ENCODE measurements at places on chromosomes 7 and 10. TPM values are rescaled to one million over a fixed set of nuclear protein-coding genes. Genes with fewer than 3 reads are reported as not detected.

DNA sequence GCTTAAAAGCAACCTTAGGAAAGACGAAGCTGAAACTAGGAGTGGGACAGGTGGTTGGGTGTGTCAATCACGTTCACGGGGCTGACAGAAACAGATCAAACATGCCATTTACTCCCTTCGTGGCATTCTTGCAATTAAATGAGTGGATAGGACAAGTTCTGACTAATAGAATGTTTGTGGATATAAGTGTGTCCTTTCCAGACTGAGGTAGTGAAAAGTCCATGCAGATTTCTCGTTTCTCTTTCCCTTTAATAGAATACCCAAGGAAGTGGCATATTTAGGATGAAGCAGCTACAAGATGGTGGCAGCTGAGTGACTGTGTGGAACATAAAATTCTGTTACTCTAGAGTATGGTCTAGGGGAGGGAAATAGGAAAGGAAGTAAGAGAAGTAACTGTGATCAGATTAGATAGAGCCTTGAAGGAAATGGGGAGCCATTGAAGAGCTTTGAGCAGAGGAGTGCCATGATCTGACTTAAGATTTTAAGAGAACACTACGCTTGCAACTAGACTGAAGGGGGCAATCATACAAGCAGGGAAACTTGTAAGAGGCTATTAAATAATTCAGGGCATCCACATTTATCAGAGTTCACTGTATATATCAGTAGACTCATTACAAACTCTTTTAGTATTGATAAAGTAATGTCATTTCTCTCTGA lies 46.3 kb upstream of the HYAL4 start:
- DNase-seq = no peak

GRCh38 chr7:6831018-6831725 lies 5.1 kb upstream of the CCZ1B start:
- no peak for DNase-seq

GRCh38 chr10:78349911-78350663 lies 316.4 kb downstream of the RPS24 start:
- DNase-seq = no peak

The ATRNL1 gene
- 22.5 TPM for polyA plus RNA-seq

The AKR1C8 gene
- polyA plus RNA-seq = 0.20 TPM

The STOX1 gene
- 14.7 TPM for polyA plus RNA-seq

The FAM25C gene
- not detected for polyA plus RNA-seq

- DNase-seq = no peak
Measured at GRCh38 chr7:27064159-27064558, 31.6 kb downstream of the HOXA1 start.

The NUTM2E gene
- polyA plus RNA-seq = not detected

DNA sequence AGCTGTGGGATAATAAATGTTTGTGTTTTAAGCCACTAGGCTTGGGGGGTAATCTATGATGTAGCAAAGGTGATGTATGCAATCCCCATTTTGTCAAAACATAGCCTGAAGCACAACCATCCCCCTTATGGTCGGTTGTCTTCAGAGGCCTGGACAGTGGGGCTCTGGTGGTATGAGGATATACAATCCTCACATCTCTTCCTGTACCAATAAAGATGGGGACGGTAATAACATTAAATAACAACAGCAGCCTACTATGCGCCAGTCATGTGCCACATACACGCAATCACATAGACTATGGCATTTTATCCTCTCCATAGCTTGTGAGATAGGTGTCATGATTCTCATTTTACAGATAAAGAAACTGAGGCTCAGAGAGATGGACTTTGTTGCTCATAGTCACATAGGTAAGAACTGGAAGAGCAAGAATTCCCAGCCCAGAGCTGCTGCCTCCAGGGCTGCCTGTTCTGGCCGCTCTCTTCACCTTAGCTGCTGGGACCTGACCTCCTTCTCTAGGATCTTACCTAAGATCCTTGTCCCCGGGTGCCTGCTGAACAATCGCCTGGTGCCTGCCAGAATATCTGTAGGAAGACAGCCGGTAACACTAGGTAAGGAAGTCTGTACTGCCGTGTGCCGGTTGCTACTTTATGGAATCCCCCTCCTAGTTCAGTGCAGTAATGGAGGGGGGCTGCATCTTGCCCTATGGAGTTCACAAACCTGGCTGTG lies 108.6 kb downstream of the ARHGAP22 start:
- DNase-seq = no peak

- no peak for DNase-seq
Measured at GRCh38 chr10:7942859-7943258, 111.6 kb upstream of the GATA3 start.

The DNAJC12 gene
- 11.3 TPM for polyA plus RNA-seq

DNA sequence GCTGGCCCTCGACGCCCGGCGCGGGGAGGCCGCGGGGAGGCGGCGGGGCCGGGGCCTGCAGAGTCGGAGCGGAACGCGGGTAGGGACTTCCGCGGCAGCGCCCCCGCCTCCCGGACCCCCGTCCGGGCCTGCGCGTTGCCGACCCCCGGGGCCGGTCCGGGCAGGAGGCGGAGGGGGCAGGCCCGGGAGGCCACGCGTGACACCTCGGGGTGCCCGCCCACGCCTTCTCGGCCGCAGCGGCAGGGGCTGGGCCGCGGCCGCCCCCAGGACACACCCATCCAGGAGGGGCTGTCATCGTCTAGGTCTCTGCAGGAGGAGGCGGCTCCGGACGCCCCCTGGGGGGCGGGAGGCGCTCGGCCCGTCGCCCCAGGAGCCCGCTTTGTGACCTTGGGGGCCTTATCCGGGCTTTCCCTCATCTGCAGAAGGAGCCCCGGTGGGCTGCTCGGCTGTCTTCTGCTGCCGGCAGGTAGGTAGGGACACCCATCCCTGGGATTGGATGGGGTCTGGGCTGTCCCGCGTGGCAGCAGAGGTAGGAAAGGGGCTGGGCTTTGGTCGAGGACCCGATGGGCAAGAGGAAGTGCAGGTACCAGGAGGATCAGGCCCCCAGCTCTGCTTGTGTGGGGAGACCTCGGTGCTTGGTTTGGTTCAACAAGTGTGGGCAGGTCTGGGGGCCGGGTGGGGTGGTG lies 569 bp downstream of the ZNF316 start:
- no peak for DNase-seq

- DNase-seq = no peak
Measured at GRCh38 chr7:137609500-137609899, 237.3 kb downstream of the DGKI start.

- no peak for DNase-seq
Measured at GRCh38 chr10:2476812-2477553, 590.4 kb upstream of the PFKP start.

DNA sequence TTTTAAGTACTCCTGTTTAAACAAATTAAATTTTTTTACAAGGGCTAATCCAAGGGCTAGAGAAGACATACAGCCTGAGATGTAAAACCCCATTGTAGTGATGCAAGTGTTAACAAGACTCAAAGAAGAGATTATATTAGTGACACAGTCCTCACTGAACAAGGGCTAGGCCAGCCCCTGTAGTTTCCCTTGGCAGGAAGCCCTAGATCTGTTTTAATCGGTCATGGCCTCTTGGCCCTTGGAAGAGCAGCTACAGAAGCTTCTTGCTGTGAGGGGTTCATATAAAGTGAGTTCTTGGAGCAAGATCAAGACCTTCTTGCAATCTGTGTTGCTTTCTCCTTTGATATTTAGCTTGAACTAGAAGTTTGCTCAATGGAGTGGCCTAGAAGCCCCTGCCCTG lies 1339.4 kb downstream of the XPNPEP1 start:
- no peak for DNase-seq

- DNase-seq = no peak
Measured at GRCh38 chr7:99469381-99470065, 3.2 kb upstream of the ZNF789 start.

The SFRP4 gene
- 87.3 TPM for polyA plus RNA-seq

The CCNJ gene
- polyA plus RNA-seq = 12.9 TPM

DNA sequence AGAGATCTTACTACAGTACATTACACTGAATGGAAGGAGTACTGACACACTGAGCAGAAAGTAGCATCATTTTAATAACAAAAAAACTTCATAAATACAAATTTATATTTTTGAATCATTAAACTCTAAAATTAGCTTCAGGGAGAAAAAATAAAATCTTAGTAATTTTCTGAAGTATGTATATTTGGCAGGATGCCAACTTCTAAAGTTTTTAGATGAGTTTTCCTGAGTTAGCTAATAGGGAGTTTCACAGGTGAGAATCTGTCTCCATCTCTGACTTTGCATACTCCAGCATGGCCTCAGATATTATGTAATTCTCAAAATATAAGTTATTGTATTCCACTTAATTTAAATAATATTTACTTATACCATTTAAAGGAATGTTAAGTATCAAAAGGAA lies 673.2 kb upstream of the PCDH15 start:
- no peak for DNase-seq

GRCh38 chr7:194252-195009 lies 2.1 kb downstream of the FAM20C start:
- no peak for DNase-seq

DNA sequence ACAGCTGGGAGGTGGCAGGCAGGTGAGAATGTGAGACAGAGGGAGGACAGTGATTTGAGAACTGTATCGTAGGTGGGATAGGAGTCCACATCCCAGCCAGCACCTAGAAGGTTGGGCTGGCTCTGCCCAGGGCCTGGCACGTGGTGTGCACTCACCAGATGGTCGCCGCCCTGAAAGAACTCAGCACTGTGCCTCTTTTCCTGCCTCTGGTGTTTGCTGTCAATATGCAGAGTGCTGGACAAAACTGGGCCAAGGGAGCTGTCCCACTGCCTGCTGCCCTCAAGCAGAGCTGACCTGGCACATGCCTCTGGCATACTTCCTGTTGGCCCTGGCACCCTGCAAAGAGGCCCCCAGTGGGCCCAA lies 36.8 kb downstream of the CHST3 start:
- DNase-seq = no peak

GRCh38 chr10:123428391-123428790 lies 237.8 kb upstream of the GPR26 start:
- no peak for DNase-seq

- no peak for DNase-seq
Measured at GRCh38 chr10:8596929-8597472, 542.5 kb downstream of the GATA3 start.

The TMEM184A gene
- 10.7 TPM for polyA plus RNA-seq

DNA sequence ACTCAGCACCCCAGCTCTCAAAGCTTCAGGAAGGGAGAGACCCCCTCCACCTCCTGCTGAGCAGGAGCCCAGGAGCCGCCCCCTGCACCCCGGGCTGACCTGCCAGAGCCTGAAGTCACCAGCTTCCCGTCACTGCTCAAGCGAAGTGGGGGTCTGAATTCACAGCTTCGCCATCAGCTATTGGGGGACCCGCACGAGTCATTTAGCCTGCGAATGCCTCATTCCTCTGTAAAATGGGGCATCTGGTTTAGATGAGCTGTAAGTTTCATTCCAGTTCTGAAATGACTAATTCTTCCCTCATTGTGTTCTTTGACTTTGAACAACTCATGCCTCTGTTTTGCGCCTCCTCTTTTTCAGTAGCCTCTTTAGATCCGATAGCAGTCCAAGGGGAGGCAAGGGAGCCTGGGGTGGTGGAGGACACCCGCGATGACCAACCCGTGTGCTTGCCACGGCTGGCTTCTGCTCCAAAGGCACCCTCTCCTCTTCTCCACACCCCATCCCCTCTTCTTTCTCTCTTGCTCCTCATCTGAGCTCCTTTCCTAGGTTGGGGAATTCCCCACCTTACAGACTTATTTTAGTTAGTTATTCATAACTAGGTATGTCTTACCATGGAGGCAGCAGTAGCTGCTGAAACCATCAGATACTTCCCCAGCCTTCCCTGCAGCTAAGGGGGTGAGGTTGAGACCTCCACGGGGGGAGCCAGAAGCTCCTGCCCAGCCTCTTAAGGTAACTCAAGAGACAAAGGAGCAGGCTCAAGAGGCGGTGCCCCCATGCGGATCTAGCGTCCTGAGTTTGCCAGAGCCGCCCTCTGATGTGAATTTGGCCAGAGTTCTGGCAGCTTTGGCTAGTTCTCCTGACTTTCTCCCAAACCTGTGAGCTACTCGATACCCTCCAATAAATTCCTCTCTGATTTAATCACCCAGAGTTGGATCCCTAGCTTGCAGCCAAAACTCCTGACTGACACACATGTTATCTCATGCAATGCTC lies 47.7 kb downstream of the RBM17 start:
- no peak for DNase-seq

DNA sequence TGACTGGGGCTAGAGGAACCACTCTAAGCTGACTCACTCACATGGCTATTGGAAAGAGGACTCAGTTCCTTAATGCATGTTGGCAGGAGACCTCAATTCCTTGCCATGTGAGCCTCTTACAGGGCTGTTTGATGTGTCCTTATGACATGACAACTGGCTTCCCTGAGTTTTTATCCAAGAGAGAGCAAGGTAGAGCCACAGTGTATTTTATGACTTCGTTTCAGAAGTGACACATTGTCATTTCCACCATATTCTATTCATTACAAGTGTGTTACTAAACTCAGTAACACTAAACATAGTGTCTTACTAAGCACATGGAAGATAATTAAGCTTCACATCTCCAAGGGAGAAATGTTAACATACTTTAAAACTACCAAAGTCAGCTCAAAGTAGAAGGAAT lies 98.2 kb downstream of the ZNF777 start:
- no peak for DNase-seq

The NME8 gene
- polyA plus RNA-seq = not detected

GRCh38 chr7:36474283-36475010 lies 84.8 kb downstream of the ANLN start:
- DNase-seq = no peak

DNA sequence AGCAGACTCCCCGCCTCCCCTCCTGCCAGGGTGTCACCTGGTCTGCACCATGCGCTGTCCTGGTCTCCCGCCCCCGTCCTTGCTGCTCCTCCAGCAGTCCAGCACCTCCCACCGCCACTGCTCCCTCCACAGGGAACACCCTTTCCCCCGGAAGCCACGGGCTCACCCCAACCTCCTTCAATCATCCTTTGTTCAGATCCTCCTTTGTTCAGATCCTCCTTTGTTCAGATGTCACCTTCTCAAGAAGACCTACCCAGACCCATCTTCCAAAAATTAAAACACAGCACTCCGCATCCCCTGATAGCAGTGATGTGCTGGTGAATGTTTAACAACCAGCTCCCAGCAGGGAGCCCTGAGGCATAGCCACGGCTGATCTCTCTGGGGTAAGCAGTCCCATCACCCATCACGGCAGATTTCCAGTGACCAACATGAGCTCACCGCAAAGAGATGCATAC lies 237.7 kb downstream of the USP6NL start:
- DNase-seq = no peak

DNA sequence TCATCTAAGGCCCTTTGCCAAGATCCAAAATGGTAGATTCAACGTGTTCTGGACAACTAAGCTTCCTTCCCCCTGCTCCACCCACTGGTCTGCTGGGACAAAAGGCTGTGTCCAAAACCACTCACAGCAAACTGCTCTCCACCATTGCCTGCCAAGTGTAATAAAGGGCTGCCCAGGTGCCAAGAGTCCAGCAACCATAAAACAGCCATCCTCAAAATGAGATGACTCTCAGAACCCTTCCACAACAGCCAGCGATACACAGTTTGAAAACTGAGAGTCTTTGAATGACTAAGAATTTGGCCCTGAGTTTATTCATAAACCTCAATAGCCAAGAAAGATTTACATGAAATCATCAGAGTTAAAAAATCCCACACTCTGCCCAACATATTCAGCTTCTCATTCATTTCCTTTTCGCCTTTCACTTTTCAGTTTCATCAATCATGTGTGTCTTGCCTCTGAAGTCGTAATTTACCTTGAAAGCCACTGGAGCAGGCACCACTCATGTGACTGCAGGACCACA lies 658.1 kb upstream of the MGMT start:
- no peak for DNase-seq

- no peak for DNase-seq
Measured at GRCh38 chr7:144862612-144863319, 26.9 kb upstream of the TPK1 start.
